ENCODE measurements at places on chromosomes 13 and 19.

DNA sequence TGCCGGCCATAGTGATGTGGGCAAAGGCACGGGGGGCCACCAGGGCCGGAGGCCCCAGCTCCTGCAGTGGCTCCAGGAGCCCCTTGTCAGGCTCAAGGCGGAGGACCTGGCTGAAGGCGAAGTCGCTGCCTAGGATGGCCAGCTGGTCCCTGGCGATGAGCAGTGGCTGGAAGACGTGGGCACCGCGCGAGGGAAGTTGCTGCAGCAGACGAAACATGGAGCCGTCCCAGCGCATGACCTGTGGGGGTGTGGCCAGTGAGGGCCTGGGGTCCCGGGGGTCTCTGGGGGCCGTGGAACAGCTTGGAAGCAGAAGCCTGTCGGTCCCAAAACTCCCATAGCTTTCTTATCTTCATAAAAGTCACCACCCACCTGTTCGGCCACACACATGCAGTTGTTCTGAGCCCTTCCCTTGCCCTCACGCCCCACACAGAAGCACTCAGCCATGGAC, 9.6 kb downstream of the LGI4 start:
- no peak for DNase-seq

DNA sequence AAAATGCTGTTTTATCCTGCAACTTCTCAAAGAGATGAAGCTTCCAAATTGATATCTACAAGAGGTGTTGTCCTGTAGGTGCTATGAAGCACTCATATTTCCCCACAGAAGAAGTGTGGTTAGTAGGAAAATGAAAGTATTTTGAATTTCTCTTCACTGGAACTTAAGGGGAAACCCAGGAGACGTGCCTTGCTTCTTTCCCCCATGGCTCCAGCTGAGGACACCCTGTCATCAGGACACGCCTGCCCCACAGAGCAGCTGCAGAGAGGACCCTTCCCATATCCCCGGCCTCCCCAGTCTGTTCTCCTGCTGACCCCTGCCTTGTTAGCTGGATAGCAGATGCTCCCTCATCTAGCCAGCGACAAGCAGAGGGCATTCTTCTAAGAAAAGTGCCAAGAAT, 371.3 kb downstream of the COG6 start:
- DNase-seq = no peak

- DNase-seq = no peak
Measured at GRCh38 chr19:45772912-45773311, 3.9 kb upstream of the SIX5 start.

DNA sequence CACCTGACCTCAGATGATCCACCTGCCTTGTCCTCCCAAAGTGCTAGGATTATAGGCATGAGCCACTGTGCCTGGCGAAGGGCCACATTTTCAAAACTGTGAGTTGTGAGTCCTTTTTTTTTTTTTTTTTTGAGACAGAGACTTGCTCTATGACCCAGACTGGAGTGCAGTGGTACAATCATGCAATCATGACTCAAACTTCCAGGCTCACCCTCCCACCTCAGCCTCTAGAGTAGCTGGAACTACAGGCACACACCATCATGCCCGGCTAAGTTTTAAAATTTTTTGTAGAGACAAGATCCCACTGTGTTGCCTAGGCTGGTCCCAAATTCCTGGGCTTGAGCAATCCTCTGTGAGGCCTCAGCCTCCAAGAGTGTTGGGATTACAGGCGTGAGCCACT, 3.8 kb upstream of the MYPOP start:
- DNase-seq = peak; percentile 28

- DNase-seq = no peak
Measured at GRCh38 chr13:114071410-114071809, 61.0 kb downstream of the RASA3 start.

DNA sequence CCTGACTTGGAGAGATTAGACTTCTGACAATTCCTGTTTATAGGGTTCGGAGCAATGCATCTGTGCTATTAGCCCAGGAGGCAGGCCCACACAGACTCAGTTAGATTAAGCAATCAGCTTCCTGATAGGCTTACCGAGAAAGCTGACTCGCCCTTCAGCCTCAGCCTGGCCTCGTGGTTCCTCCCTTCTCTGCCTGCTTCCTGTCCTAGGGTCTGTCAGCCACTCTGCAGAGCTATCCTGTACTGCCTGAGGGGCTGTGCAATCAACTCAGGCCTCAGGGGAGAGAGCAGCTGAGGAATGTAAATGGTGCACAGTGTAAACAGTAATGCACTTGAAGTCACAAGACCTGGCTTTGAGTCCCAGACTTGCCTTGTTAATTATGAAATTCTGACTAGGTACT, 30.7 kb downstream of the HTR2A start:
- DNase-seq = peak; percentile 84

GRCh38 chr19:30202060-30202600, 170.1 kb upstream of the ZNF536 start:
- no peak for DNase-seq

DNA sequence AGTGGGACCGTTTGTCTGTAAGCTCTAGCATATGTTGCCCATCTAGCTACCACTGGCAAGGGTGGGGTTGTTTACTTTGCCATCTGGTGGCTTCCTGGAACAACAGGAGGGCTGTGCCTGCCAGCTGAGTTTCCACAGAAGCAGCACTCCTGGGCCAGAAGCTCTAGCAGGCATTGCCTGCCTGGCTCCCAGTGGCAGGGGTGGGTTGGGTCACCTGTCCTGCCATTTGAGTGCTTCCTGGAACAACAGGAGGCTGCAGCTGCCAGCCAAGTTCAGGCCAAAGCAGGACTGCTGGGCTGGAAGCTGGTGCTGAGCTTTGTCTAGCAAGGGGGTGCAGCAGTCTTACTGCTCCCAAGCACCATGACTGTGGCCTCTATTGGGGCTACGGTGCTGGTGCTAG, 239.7 kb downstream of the MTUS2 start:
- no peak for DNase-seq

GRCh38 chr13:29508130-29508875, 87.2 kb downstream of the SLC7A1 start:
- DNase-seq = peak; percentile 88

- no peak for DNase-seq
Measured at GRCh38 chr19:39299832-39300231, 3.6 kb downstream of the IFNL1 start.

Data from suppressor macrophage (primary cell).